ENCODE measurements at places on chromosomes 2 and 18.

DNA sequence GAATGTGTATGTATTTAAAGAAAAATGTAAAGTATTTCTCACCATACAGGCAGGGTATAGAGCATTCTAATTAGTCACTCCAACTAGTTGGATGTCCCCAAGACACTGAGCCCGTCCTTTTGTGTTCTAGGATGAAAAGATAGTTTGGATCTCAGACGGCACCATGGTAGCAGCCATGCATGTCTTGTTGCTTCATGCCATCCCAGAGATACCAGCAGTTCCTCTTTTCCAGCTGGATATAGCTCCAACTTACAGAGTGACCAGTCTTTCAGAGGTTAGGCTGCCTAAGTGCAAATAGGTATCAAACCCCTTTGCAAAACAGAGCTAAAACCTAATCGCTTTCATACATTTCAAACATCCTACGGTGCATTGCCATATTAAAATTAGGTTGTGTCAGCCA lies 275.3 kb downstream of the MTX2 start:
- no peak for DNase-seq

DNA sequence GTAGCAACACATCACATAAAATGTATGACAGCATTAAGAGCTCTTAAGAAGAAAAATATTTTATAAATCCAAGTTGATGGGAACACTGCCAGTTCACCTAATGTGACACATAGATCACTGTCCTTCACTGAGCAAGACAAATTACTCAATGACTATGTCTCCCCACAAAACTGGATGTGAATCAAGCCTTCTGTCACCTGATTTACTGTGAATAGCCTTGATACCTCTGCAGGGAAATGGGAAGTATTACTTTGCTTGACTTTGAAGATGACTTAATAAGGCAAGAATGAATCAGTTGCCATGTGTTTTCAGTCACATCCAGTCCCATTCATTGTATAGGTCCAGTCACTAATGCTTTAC lies 94.6 kb downstream of the NYAP2 start:
- DNase-seq, result no peak

DNA sequence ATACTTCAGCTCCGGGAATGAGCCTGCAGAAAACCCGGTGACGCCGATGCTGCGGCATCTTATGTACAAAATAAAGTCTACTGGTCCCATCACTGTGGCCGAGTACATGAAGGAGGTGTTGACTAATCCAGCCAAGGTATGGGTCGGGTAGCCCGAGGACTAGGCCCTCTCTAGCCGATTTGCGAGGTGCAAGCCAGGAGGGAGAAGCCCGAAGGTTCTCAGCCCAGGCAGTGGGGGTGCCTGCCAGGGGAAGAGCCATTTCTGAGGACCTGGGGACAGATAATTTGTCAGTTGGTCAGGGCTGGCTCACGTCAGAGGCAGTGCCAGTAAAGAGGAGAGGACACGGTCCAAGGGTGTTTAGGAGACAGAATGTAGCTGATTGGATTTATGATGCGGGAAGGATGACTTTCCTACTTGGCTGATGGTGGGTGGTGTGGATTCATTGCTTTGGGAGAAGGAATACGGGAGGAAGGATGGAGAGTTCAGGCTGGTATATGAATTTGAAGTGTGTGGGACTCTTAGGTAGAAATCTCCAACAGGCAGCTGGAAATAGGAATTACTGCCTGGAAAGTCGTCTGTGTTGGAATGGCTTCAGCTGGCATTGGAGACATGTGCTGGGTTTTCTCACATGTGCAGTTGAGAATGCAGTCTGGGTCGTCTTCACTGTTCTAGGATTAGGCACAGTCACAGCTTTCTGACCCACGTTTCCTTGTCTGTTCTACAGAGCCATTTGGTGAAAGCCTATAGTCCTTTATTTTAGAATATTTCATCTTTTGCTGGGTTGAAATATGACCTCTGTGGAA lies 874 bp downstream of the NDUFAF7 start:
- no peak for DNase-seq

DNA sequence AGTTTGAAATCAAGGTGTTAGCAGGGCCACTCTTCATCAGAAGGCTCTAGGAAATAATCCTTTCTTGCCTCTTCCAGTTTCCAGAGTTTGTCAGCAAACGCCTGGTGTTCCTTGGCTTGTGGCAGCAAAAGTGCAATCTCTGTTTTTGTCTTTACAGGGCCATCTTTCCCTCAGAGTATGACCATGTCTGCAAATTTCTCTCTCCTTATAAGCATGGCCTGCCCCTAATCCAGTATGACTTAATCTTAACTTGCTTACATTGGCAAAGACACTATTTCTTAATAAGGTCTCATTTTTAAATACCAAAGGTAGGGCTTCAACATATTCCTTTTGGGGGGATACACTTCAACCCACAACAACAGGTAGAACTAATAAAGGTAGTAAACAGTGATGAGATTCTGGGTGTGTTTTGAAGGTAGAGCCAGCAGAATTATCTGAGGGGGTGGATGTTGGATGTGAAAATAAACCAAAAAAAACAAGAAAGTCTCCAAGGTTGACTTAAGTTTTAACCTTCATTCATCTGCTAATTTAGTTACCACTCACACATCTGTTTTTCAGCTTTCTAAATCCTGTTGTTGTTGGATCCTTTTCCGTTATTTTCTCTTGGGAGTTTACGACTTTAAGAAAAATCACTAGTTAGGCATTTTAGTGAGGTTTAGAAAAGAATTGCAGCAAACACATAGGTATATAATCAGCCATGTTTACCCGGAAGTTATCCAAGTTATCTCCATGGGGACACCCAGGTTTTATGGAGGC lies 234.4 kb upstream of the FIGN start:
- no peak for DNase-seq

GRCh38 chr2:53208815-53209214 lies 558.8 kb upstream of the CHAC2 start:
- DNase-seq, result no peak

GRCh38 chr18:3111523-3112240 lies 98.7 kb upstream of the LPIN2 start:
- no peak for DNase-seq

GRCh38 chr2:150909090-150909489 lies 352.6 kb downstream of the RBM43 start:
- no peak for DNase-seq

GRCh38 chr2:12071318-12071717 lies 324.9 kb downstream of the LPIN1 start:
- no peak for DNase-seq

DNA sequence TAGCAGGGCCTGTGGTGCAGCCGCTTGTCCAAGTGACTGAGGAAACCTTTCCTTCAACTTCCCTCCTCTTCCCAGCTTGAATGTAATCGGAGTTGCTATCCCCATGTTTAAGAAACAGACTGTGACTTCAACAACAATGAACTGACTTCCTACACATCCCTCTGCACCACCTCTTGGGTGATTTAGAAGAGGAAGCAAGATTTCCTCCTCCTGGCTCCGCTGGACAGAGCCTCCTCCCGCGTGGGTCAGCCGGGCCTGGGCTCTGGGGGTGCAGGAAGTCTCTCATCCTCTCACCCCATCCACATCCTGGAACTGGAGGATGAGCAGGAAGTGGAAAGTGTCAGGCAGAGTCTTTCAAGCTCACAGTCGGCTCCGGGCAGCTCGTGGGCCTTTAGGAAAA lies 84.3 kb downstream of the GATA6 start:
- DNase-seq, result no peak

DNA sequence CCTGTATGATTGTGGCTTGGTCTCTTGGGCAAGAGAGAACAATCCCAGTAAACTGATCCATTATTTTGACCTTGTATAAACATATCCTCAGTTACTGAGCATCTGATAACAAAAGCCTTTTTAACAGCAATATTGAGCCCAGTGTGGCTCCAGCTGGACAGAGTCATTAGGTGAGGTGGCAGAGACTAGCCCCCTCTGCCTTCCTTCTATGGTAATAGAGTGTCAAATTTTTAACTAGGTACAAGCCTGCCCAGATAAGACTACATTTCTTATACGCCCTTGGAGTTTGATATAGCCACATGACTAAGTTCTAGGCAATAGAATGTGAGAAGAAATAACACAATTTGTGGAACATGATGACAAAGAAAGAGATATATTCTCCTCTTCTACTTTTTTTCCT lies 56.2 kb downstream of the HNMT start:
- DNase-seq, result no peak

DNA sequence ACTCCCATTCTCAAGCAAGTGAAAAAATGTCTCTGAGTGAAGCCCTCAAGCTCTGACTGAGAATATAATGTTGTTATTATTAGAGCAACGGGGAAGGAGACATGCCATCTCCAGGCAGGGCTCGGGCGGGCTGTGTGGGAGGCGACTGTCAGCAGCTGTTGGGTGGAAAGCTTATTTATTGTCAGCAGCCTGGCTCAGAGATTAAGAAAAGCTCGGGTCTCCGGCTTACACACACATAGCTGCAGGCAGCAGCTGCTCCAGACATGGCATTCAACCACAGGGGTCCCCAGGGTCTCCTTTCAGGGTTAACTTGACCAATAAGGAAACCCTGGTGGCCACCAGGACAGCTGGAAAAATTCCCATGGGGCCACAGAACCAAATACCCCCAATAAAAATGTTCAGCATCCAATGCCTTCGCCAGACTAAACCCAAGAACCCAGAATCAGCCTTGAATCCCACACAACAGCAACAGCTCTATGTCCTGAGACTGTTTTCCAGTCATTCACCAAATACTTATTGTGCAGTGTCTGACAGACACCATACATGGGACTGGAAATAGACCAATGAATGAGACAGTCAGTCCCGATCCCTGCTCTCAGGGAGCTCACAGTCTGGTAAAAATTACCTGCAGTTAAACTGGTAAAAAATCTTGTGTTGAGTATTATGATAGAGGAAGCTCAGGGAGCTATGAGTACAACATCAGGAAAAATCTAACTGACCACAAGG lies 70.5 kb upstream of the RTN4 start:
- DNase-seq, result no peak
